ENCODE measurements at places on chromosomes 4 and X.

DNA sequence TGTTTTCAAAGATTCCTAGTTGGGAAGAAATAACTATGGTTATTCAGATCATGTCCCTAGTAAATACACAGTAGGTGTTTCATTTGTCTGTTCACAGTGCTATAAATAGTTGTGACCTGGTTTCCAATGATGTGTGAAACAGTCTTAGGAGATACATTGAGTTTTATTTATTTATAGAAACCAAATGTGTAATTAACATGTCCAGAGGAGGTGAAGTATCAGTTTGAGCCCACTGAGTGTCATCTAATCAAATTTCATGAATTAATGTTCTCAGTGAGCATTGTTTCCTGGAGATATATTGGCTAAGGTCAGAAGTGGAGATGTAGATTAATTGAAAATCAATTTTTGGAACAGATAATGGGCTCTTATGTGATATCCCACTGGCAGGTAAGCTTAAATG is 996.3 kb downstream of the FSTL5 start:
- DNase-seq = no peak

DNA sequence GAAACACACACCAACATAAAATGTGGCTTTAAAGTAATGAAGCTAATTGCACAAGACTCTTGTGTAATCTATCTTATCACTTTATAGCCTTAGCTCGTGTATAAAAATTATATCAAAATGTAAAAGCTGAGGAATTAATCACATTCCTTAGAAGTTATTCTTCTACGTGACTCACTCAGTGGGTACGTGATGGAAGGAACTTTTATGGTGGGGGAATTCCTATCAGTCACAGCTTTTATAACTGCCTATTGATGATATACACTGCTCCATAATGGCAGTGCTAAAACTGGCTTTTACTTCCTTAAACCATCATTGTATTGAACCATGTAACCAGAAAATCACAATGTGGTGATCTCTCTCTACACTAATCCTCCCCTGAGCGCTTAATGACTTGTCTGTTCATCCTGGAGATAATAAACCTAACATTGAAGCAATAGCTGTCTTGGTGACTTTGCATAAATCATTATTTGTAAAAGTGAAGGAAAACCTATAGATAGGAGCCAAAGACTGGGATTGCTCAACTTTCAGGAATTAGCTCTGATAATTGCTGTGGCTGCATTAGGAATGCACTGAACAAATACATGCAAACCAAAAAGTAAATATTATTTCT is 276.7 kb downstream of the GBA3 start:
- no peak for DNase-seq

- DNase-seq = no peak
These were observed 72.7 kb downstream of the SPRY1 start for GRCh38 chr4:123469245-123469644.

DNA sequence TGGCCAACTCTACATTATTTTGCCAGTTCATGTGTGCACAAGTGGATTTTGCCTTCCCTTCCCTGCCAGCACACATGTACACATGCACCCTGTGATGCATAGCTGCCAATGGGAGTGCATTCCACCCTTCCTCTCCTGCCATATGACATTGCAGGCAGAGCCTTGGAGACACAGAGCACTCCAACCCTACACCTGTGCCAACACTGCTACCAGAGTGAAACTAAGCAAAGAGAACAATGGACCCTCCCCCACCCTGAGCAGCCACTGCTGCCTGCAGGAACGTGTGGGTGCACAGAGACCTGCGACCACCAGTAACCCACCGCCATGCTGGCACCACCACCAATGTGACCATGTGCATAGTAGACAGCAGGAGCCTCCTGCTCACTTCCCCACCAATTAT is 78.4 kb downstream of the ITM2A start:
- DNase-seq = no peak

DNA sequence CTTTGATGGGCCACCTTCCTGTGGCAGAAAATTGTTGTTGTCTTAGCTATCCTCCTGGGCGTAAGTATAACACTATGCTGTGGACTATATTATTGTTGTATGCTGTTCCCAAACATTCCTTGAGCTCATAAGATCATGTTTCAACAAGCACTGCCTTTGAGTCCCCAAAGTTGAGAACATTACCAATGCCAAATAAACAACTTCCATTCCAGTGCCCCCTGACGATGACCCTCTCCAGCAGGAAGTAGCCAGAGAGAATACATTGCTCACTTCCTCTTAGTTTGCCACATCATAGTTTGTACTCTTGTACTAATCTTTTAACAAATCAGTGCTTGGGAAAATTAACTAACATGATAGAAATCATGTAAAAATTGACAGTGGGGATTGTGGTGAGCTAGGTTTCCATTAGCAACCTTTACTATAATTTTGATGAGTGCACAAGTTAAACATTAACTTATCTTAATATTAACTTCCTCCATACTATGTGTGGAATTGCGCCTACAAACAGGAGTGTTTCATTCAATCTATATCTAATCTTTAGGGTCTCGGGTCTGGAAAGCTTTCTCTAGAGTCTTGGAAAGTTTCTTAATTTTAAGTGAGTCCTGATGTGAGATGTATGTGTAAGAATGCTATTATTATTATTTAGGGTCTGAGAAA is 20.3 kb upstream of the DHX15 start:
- no peak for DNase-seq

GRCh38 chrX:78574306-78574705 is 84.8 kb downstream of the RTL3 start:
- no peak for DNase-seq

GRCh38 chr4:26867914-26868684 is 7.5 kb downstream of the STIM2 start:
- no peak for DNase-seq

Data from NCI-H446 (cell line).